Renal cortical epithelial cell (primary cell): ENCODE measurements at places on chromosomes 7 and 10.
A peak's percentile ranks its signal among the peaks of the same experiment; 100 is the strongest.

GRCh38 chr7:26854876-26855855, 9.2 kb downstream of the SKAP2 start:
- no peak for DNase-seq

- no peak for DNase-seq
Measured at GRCh38 chr7:22613496-22613895, 113.5 kb upstream of the IL6 start.

DNA sequence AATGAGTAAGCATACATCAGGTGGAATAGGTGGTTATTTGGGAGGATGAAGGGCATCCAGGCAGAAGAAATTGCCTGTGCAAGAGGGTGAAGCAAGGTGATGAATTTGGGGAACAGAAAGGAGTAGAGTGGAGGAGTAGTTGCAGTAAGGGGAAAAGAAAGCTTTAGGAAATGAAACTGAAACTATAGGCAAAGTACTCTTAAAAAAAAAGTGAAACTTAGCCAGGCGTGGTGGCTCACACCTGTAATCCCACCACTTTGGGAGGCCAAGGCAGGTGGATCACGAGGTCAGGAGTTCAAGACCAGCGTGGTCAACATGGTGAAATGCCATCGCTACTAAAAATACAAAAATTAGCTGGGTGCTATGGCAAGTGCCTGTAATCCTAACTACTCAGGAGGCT, 17.6 kb downstream of the NUP205 start:
- no peak for DNase-seq

GRCh38 chr7:16171928-16172327, 249.4 kb downstream of the CRPPA start:
- DNase-seq, result no peak

- DNase-seq, result no peak
Measured at GRCh38 chr10:131802156-131802915, 98.5 kb upstream of the PPP2R2D start.

- DNase-seq, result peak; percentile 23
Measured at GRCh38 chr7:92061154-92061553, 73.1 kb downstream of the CYP51A1 start.

- DNase-seq, result peak; percentile 48
Measured at GRCh38 chr10:48608279-48608681, 3.4 kb upstream of the ARHGAP22 start.

DNA sequence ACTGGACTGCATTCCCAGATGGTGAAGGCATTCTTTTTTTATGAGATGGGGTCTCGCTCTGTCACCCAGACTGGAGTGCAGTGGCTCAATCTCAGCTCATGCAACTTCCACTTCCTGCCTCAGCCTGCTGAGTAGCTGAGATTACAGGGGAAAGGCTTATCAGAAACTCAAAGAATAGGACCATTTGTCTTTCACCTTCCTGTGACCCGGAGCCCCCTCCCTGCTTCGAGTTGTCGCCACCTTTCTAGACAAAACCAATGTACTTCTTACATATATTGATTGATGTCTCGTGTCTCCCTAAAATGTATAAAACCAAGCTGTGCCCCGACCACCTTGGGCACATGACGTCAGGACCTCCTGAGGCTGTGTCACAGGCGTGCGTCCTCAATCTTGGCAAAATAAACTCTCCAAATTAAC, 1.8 kb upstream of the METTL27 start:
- no peak for DNase-seq

DNA sequence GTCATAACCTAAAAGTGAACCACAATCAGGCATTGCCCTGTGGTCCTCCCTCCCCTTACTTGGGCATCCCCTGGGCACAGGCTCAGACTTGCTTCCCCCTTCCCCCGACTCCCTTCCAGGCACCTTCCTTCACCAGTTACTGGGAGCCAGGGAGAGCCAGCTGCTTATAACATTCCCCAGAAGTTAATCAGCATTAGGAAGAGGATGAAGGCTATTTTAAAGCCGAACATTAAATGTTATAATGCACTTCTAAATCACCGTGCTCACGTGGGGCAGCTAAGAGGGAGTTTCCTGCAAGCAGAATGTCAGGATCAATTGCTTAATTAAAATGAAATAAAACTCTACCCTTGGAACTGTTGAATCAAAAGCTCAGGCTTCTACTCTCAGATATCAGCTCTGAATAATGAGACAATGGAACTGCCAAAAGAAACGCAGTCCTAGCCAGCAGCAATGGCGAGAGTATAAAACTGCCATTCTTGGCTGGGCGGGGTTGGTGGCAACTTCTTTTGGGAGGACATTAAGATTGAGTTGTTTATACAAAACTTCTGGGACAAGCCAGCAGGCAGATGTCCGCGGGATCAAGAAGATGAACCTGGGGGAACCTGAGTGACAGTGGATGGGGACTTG, 169.5 kb downstream of the FANK1 start:
- DNase-seq, result peak; percentile 50

DNA sequence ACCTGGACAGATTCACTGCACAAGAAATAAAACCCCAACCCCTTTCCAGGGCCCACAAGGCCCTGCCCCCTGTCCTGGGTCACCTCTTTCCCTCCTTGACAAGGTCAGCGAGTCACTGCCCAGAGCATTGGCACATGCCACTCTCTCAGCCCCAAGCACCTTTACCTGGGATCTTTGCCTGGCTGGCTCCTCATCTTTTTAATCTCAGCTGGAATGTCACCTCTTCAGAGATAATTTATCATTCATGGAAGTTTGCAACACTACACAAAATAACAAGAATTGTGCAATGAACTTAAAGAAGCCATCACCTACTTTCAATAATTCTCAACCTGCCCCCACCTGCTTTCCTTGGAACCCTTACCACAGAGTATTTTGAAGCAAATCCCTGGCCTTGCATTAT, 19.2 kb downstream of the ANTXRL start:
- no peak for DNase-seq

DNA sequence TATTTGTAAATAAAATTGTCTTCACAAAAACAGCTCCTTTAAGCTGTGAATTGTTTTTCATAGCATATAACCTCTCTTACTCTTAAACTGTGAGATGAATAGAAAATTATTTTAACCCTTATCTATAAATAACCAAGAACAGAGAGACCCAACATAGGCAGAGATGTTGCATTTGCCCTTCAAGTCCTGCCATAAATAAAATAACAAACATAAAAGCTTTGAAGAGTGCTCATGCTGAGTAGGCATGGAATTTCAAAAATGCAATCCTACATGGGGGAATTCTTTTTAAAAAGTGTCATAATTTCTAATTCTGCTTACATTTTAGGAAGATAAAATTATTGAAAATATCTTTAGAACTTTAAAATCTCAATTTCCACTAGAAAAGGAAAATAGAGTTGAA, 124.1 kb upstream of the FERD3L start:
- no peak for DNase-seq

- peak; percentile 27 for DNase-seq
Measured at GRCh38 chr10:25294032-25294926, 119.5 kb downstream of the GPR158 start.

DNA sequence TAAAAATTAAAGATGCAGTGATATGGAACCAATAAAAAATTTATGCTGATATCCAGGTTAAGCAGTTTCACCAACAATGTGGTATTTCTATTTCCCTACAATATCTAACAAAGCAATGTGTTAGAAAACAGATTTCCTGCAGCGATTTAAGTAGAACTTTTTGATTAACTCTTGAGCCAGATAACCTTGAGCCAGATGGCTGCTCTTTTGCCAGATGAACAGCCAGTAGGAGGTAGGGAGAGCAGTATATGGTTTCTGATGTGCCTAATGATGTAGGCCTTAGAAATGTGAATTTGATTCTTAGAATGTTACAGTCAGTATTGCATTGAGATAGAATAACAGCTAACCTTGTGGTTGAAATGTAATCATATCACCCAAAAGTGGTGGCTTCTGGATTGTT, 31.1 kb downstream of the STAMBPL1 start:
- no peak for DNase-seq

- DNase-seq, result no peak
Measured at GRCh38 chr10:61024856-61025201, 80.8 kb upstream of the RHOBTB1 start.

DNA sequence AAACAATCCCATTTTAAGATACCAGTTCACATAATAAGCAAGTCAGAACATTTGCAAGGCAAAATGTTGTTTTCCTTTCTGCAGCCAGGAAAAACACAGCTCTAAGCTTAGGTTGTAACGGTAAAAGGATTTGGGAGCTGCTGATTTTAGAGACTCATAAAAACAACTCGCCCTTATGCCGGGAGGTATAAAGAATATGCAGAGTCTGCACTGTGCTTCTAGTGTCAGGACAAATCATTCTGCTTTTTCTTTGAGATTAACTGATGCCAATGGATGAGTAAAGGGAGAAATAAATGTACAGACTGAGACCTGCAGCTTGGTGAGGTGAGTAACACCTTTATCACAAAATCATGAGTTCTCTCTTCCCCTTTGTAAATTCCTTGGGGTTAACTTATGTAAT, 2.0 kb upstream of the SFR1 start:
- DNase-seq, result peak; percentile 38

- DNase-seq, result peak; percentile 87
Measured at GRCh38 chr7:47591655-47592572, 10.0 kb upstream of the TNS3 start.

DNA sequence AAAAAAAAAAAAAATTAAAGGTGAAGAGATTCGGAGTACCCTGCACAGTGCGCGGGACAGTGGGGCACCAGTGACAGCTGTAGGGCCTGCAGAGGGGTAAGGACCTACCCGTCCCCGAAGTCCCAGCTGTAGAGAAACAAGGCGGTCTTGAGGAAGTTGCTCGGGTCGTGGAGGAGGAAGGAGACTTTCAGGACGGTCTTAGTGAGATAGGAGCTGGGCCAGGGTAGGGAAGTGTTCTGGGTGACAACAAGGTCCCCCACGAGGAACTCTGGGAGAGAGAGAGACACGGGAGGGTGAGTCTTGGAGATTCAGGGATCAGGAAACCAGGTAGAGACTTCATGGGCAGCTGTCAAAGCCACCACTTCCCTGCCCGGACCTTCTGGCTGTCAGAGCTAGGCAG, 9.7 kb downstream of the TMEM130 start:
- DNase-seq, result no peak

DNA sequence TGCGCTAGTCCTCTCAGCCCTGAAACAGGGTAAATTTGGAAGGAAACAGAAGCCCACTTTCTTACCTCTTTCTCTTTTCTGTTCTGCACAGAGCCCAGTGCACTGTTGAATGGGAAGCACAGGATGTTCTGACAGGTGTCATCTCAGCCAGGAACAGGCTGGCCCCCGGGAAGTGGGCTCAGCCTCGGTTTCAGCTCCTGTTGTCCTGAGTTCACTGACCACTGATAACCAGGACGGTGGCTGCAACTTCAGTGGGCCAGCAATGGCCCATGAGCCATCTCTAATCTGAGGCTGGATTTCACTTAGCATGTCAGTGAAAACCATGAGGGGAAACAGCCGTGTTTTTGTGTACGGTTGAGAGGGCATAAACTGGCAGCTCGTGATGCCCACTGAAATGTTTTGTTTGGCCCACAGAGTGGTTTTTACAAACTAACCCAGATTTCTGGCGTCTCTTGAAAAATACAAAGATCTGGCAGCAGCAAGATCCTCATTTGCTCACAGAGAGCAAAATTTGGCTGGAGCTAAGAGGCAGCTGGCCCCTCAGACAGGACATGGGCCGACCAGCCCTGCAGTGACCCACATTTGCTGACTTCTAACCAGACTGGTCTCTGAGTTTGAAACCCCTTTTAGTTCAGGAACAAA, 455.9 kb downstream of the PAXIP1 start:
- no peak for DNase-seq

- DNase-seq, result no peak
Measured at GRCh38 chr10:132489053-132489703, 48.4 kb upstream of the INPP5A start.

GRCh38 chr7:17948526-17949238, 8.4 kb upstream of the SNX13 start:
- no peak for DNase-seq

- no peak for DNase-seq
Measured at GRCh38 chr7:30525429-30525828, 20.8 kb upstream of the GGCT start.

DNA sequence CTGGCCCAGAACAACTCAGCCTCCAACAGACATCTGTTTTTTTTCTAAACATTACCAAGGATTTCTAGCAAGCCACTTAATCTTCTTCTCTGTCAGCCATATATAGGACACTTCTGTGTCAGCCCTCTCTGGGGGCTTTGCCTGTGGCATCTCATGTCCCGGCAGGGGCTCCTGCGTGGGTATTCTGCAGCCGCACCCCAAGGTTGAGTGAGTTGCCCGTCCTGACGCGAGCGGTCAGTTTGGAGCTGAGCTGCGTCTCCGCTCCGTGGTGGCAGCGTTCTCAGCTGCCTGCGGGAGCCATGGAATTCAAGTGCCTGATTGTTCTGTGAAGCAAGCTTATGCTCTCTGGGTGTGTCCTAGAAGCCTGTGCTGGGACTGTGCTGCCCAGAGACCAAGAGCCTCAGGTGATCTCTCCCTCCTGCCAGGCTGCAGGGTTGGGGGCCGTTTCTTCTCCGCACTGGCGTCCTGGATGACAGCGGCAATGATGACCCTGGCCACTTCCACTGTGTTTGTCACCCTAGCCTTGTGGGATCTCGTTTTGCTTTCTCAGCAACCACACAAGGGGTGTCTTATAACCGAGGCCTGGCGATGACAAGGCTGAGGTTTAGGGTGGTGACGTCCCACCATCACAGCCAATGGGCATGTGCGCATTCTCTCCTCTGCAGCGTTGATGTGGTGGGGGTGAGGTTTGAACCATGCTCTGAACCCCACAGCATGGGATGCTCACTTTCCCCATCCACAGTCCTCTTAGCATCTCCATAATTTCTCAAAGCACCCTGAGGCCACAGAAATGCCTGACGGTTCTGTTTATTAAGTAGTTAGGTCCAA, 612.6 kb upstream of the FOXK1 start:
- no peak for DNase-seq

DNA sequence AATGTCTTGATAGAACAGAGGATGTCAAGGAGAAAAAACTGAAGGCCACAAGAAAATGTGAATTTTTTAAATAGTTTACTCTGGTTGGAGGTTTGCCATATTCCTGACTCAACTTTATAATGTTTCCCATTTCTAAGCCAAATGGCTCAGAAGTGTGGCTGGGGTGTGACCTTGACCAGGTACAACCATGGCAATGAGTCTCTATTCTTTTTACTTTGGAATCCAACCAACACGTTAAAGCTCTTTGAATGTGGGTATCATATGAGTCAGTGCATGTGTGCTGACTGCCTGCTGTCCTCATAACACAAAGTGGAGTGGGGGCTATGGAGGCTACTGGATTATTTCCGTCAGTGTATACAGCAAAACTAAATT, 33.5 kb upstream of the DLD start:
- DNase-seq, result peak; percentile 83

GRCh38 chr10:59536167-59537014, 173.3 kb downstream of the SLC16A9 start:
- DNase-seq, result peak; percentile 72
